ENCODE measurements at places on chromosomes 1 and 21.

- peak; percentile 60 for DNase-seq
These were observed at the start of gene SLC19A1 for GRCh38 chr21:45542242-45542666. Gene SLC19A1, minus strand, starts transcription at chr21:45542440. Its CDS starts 4,481 bp downstream, at chr21:45537959.

GRCh38 chr1:21921100-21921875 lies 15.8 kb downstream of the HSPG2 start:
- no peak for DNase-seq

- no peak for DNase-seq
These were observed 96.5 kb downstream of the GREM2 start for GRCh38 chr1:240515505-240515904.

- no peak for DNase-seq
These were observed 79.6 kb downstream of the CASZ1 start for GRCh38 chr1:10716840-10717239.

- DNase-seq: no peak
These were observed 12.3 kb downstream of the ARHGEF10L start for GRCh38 chr1:17551755-17552234.

DNA sequence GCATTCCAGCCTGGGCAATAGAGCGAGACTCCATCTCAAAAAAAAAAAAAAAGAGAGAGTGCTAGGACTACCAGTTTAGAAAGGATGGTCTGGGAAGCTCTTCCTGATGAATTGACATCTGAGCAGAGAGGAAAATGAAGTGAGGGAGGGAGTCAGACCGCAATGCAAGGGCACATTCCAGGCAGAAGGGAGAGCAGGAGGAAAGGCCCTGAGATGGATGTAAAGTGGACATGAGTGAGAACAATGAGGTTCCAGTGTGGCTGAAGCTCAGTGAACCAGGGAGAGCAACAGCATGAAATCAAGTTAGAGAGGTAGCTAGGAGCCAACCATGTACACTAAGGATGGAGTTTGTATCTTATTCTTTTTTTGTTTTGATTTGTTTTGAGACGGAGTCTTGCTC lies 55.9 kb upstream of the SPOCD1 start:
- DNase-seq: no peak

GRCh38 chr1:58844176-58844575 lies 60.3 kb upstream of the JUN start:
- DNase-seq: peak; percentile 19

DNA sequence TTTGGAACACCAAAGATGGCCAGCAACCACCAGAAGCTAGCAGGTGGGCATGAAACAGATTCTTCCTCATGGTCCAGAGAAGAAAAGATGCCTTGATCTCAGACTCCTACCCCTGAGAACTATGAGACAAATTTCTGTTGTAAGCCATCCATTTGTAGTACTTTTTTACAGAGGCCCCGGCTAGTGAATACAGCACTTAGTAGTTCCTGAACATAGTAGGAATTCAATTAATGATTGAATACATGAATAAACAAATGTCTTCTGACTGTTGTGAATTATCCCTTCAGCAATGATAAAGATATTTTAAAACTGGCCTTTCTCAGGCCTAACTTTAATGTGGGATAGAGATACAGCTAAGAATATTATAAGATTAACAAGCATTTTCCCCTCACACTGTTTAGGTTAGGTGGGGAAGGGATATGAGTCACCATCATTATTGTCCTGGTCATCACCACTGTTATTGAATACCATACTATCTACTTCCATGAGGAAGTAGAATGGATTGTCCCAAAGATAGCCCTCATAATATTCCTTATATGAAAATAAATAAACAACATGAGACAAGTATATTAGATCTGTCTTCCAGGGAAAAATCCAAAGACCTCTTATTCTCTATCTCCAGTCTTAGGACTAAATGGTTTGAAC lies 51.4 kb downstream of the ADCY10 start:
- DNase-seq: no peak

- no peak for DNase-seq
These were observed 85.7 kb upstream of the CXADR start for GRCh38 chr21:17427157-17427556.

DNA sequence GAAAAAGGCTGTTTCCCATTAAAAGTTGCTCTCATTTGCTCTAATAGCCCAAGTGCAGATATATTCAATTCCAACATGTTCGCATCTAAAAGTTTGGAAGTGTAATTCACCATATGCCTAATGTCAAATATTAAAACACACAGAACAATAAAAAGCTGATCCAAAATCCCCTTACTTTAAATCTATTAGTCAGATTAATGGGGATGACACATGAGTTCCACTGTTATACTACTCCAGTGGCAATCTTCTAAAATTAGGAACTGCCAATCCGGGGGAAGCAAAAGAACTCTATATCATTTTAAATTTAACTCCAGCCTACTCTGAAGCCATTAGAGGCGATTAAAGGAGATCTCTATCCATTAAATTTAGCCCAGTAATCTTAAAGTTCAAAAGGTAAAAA lies 317.1 kb downstream of the NTNG1 start:
- DNase-seq: no peak

DNA sequence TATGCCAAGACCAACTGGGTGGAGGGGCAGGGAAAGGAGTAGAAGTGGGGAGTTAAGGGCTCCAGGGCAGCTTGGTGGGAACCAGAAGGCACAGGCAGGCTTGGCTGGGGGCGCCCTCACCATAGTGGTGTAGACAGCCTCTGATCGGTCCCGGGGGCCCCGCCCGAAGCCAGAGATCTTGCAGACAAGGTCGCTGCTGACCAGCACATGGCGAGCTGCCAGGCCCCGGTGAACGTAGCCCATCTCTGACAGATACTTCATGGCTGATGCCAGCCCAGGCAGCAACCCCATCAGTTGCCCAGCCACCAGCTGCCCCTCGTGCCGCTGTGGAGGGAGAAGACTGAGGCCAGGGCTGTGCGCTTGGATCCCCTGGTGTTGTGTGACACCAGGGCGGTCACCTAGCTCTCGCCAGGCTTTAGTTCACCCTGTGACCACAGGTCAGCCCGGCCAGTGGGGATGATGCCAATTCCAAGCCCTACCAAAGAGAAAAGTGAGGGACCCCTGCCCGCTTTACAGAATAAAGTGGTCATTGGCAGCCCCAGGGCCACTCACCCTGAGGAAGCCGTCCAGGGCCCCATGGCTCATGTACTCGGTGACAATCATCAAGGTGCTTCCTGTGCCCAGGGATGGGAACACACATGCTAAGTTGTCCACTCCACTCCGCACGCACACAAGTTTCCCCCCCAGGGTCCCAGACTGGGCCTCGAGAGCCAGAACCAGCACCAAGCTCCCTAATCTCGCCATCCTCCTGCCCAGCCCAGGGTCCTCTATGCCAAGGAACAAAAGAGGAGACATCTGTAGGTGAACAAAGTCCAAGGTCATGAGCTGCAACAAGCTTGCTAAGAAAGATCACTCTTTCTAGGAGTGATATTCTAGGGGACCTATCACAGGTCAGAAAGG lies 28.2 kb downstream of the CDCA8 start:
- DNase-seq: no peak

- DNase-seq: peak; percentile 22
These were observed 105.9 kb upstream of the POU3F1 start for GRCh38 chr1:38152351-38153065.

- DNase-seq: no peak
These were observed 38.3 kb upstream of the ADORA3 start for GRCh38 chr1:111541721-111542120.

- no peak for DNase-seq
These were observed 185.2 kb upstream of the SGIP1 start for GRCh38 chr1:66348776-66349175.

DNA sequence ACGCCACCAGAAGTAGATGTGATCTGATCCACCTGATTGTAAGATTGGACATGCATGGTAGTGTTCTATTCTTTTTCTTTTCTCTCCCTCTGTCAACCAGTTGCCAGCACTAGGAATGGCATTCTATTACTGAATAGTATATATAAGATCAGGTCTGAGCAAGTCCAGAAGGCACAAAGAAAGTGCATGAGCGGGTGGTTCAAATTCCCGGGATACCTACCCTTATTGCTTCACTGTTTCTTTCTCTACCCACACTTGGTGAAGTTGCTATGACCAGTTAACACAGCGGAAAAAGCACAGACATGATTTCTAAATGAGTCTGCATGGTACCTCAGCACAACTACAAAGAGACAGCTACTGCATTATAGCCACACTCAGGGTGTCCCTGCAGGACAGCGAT lies 64.0 kb downstream of the SLC9A1 start:
- no peak for DNase-seq

GRCh38 chr1:112027696-112028095 lies 38.2 kb upstream of the KCND3 start:
- no peak for DNase-seq
